T-helper 17 cell (primary cell): ENCODE measurements at places on chromosomes 1 and 21.

DNA sequence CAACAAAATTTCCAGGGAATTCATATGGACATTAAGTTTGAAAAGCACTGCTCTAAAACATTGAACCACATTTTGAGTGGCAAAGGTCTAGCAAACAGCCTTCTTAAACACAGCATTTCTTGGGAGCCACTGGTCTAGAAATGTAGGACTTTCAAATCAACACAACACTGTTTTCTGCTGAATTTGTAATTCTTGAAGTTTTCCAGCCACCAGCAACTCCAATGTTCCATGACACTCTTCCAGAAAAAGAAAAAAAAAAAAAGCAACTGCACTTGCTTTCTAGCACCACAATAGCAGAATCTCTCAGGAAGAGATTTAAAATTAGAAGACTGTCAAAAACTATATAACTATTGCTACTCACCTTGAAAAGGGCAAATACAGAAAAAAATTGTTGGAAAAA, 4.5 kb downstream of the SYDE2 start:
- no peak for DNase-seq

DNA sequence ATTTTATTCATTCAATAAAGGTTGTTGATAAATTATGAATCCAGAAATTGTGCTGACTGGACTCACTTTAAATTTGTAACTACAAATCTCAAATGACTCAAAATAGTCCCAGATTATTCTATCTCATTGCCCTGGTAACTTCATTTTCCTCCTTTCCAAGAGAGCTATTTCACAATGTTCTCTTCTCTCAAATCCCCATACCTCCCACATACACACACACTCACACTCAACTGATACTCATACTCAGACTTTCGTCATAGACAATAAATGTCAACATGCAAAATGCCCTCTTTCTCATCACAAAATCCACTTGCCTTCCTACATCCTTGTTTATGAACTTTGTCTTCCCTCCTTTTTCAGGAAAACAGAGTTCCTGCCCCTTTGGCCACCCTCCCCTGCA, 33.3 kb downstream of the EXTL2 start:
- DNase-seq = no peak

GRCh38 chr1:117673405-117673804, 67.6 kb downstream of the TENT5C start:
- no peak for DNase-seq

DNA sequence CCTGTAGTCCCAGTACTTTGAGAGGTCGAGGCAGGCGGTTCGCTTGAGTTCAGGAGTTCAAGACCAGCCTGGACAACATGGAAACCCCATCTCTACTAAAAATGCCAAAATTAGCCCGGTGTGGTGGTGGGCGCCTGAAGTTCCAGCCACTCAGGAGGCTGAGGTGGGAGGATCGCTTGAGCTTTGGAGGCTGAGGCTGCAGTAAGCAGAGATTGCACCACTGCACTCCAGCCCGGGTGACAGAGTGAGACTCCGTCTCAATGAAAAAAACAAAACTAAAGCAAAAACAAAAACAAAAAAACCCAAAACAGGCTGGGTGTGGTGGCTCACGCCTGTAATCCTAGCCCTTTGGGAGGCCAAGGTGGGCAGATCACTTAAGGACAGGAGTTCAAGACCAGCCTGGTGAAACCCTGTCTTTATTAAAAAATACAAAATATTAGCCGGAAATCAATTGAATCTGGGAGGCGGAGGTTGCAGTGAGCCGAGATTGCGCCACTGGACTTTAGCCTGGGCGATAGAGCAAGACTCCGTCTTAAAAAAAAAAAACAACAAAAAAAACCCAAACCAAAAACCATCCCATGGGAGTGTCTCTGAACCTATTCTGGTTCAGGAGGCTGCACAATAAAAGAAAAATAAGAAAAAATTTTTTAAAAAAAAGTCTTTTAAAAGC, 1.7 kb upstream of the CGN start:
- DNase-seq = no peak

- no peak for DNase-seq
Observed at GRCh38 chr1:185974367-185975170, 240.4 kb downstream of the HMCN1 start.

DNA sequence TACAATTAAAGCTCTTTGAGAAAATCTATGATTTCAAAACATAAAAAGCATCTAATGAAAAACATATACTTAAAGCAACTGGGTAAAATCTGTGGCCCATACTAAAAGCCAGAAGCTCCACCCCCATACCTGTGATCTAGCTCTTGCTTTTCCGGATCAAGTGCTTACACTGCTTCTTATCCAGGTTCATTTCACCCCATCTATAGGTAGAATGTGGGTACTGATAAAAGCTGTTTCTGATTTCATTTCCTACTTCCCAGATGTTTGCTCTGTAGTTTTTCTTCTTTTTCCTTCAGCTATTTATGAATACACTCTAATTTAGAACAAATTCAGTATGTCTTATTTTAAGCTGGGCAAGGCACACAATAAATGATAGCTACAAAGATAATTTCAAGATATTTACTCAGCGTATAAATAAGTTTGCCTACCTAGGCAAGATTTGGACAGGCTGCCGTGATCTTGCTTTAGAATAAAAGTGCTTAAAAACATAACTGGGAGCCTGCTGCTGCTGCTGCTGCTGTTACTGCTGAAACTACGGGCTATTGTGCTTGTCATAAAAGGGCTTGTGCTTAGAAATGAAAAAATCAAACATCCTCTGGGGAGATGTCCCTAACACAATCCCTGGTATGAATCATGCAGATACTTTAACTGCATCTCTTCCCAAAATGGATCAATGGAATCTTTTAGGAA, 2.1 kb downstream of the SIPA1L2 start:
- DNase-seq = no peak

DNA sequence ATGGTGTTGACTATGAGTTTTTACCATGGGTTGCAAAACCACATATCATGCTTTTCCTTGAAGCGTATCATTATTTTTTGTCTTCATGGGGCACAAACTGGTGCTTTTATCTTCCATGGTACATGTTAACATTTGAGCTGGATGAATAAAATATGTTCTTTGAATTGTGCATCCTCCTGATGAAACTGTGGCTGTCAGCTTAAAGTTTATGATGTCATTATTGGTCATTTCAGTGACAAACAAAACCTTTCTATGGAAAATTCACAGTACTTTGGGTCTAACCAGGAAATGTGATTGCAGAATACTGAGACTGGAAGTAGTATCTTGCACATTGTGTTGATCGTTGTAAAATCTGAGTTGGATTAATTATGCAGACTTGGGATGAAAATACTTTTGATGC, 291.7 kb upstream of the ZRANB2 start:
- no peak for DNase-seq

DNA sequence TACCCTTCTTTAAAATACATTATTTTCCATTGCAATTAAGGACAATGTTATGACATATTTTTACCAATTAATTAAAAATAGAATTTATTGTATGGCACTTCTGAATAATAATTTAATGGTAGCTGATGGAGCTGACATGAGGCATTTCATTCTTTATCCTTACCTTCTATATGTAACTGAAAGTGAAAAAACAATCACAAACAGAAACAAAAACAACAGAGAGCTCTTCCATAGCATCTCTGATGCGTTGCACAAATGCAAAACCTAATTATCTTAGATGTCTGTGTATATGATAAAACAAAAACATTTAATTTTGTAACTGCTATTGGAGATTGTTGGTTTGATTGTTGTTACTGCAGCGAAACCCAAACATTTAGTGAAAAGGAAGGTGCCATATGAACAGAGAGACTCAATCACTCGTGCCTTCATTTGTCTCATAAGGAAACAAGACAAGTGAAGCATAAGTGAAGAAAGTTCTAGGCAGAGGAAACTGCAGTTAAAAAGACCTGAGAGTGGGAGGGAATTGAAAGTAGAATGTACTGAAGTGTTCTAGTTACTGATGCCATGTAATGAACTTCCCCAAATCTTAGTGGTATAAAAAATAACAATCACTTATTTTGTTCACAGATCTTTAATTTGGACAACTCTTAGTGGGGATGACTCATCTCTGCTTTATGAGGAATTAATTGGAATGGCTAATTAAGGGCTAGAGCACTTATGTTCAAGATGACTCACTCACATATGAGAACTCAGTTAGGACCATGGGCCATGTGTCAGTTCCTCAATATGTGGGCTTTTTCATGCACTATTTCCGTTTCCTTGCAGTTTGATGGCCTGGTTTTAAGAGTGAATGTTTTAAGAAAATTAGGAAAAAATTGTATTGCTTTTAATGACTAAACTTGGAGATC, 245.0 kb upstream of the OLFM3 start:
- no peak for DNase-seq

DNA sequence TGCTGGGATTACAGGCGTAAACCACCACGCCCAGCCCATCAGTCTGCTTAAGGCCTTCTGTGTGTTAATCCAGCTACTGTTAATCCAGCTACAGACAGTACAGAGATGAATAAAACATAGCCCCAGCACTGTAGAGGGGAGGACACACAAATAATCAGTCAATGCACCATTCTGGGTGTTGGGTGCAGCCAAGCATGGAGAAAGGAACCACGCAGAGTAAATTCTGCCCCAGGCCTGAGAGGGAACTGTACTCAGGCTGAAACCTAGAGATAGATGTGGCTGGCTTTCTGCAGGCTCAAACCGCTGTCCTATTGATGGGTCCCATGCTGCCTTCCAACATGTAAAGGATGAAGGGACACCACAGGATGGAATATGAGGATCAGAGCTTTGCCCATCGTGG, 136.8 kb upstream of the IGSF21 start:
- no peak for DNase-seq

DNA sequence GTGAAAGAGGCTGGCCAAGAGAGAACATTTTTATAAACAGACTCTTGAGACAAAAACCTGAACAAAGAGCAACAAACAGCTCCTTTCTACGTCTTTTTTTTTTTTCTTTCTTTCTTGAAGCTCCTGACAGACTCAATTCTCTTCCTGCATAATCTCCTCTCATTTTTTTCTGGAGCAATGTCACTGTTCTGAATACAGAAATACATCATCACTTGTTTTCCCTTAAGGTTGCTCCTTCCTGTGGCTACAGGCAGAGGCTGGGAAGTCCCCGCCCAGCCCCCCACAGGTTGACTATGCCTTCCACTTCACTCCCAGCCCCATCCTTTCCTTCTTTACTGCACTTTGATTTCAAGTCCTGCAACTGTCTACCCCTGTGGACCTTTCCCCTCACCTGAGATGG, 46.1 kb downstream of the TNR start:
- DNase-seq = no peak

DNA sequence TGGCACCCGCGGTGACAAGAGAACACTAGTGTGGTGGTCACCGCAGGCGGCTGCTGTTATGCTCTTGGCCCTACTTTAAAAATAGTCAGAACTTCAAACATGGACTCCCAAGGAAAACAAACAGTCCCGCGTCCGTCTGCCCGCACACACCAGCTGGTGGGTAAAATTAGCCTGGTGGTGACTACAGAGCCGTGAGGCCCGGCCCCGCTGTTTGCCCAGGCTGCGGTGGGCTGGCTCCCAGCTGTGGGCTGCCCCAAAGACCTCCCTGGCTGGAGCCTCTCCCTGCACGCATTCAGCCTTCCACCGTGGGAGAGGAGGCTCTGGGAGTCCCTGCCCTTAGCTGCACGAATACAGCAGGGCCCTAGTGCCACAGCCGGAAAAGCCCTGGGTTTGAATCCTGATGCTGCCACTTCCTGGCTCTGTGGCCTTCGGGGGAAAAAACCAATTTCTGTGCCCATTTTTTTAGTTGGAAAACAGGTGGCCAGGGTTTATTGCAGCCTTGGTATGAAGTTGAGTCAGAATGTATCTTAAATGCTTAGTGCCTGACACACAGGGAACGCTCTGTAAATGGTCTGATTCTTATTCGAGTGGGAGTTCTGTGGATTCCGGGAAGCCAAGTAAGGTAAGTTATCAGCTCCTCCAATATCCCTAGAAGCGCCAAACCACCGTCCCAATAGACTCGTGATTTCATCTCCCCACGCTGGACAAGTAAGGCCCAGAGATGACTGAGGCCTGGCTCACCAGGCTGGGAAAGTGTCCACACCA, 58.2 kb downstream of the ALPL start:
- DNase-seq = no peak

DNA sequence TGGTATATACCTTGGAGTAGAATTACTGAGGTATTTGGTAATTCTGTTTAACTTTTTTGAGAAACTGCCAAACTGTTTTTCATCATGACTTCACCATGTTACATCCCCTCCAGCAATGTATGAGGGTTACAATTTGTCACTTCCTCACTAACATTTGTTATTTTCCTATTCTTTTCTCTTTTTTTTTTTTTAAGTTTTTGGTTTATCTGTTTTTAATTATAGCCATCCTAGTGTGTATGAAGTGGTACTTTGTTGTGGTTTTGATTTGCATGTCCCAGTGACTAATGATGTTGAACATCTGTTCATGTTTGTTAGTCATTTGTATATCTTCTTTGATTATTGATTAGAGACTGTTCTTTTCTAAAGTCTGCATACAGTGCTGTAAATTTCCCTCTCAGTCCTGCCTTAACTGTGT, 147.3 kb downstream of the HS2ST1 start:
- no peak for DNase-seq

- no peak for DNase-seq
Observed at GRCh38 chr1:88053065-88053464, 631.0 kb upstream of the PKN2 start.
